ENCODE measurements at places on chromosomes 2 and 18. TPM values are rescaled to one million over a fixed set of nuclear protein-coding genes. Genes with fewer than 3 reads are reported as not detected.
A peak's percentile ranks its signal among the peaks of the same experiment; 100 is the strongest.

DNA sequence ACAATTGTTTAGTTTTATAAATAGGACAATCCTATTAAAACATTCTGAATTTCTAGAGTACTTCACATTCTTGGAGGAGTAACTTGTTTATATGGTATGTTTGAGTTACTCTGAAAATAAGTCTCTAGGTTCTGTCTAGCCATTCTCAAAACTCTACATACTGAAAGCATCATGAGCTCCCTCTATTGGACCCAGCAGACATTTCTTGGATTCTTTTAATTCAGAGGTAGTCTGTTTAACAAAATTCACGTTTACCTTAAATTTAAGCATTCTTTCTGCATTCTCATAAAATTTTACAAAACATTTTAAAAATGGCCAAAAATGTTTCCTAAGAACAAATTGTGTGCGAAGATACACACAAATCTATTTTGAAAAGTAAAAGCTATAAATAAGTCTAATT lies 15.3 kb downstream of the SP9 start:
- DNase-seq = peak; percentile 15

LIPG gene
- 0.19 TPM for total RNA-seq

LOXHD1 gene
- total RNA-seq = not detected

DNA sequence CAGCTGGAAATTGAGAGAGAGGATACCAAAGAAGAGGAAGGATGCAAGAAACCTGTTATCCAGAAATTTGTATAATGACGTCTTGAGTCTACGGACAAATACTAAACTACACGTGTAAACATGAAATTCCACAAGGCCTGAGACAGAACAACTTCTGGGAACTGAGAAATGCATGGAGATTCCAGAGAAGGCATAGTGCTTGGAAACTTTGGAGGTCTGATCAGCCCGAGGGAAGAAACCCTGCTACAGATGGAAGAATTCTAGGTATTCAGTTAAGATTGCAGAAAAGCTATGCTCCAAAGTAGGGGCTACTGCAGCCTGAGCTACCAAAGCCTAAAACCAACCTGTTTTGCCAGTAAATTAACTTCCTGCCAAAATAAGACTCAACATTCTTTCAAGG lies 120.4 kb downstream of the PDCL3 start:
- DNase-seq = no peak

- DNase-seq = peak; percentile 77
These were observed 156.3 kb downstream of the EML6 start for GRCh38 chr2:54879598-54880332.

- no peak for DNase-seq
These were observed 327.1 kb downstream of the CELF4 start for GRCh38 chr18:37238282-37239108.

DNA sequence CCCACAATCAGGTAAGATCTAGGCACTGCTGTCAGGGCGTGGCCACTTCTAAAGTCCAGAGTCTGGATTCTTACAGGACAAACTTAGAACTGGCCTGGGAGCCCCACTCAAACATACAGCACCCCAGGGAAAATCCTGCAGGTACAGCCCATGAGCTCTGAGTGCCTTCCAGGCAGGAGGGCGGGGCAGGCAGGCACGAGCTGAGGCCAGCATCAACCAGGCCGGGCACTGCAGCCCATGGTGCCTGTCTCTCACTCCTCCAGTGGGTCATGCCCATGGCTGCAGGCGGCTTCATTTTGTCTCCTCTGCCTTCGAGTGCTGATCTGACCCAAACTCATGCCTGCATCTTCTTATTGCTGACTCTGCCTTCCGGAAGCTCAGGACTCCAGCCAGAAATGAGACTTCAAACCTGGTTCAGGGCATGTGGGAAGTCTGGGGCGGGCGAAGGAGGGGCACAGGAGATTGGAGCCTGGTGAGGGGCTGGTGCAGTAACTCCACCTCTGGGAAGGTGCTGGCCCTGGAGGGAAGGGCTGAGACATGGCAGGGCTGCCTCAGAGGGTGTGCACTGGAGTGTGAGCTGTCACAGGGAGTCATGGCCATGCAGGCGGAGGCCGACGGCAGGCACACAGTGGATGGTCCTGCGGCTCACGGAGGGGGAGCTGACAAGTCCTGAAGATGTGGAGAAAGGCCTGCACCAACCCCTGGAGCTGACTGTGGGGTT lies 40.5 kb downstream of the HS6ST1 start:
- no peak for DNase-seq

EN1 gene
- 2.9 TPM for total RNA-seq

KCNG2 gene
- 0.13 TPM for total RNA-seq

GRCh38 chr2:166373105-166373504 lies 2.6 kb downstream of the SCN9A start:
- no peak for DNase-seq

UGT1A4 gene
- total RNA-seq = not detected

- DNase-seq = no peak
These were observed 628 bp downstream of the OTOS start for GRCh38 chr2:240139666-240140393.

- DNase-seq = no peak
These were observed 36.6 kb upstream of the TCF7L1 start for GRCh38 chr2:85096616-85097015.

BUB1 gene
- total RNA-seq = 85.4 TPM

- DNase-seq = no peak
These were observed 35.8 kb downstream of the FAM178B start for GRCh38 chr2:96950381-96951124.

DNA sequence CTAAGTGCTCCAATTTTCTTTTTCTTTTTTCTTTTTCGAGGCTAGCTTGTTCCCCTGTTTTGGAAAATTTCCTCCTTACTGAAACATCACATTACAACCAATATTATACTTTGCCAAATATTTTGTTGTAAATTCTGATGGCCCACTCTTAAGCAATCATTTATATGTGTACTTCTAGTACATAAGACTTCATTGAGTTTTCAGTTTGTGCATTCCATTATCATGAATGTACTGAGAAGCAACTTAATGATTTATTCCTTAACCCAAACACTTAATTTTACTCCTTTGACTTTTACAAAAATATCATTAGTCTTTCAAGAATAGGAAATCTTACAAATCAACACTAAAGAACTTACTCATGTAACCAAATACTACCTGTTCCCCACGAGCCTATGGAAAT lies 242.4 kb downstream of the ARHGAP15 start:
- DNase-seq = no peak

PSD4 gene
- 1.0 TPM for total RNA-seq

IL36B gene
- not detected for total RNA-seq

- no peak for DNase-seq
These were observed 4.2 kb downstream of the NABP1 start for GRCh38 chr2:191682126-191682525.

- no peak for DNase-seq
These were observed 176.3 kb downstream of the INHBB start for GRCh38 chr2:120522151-120522751.

GRCh38 chr2:232463701-232464543 lies 8.0 kb downstream of the ALPI start:
- no peak for DNase-seq

DNA sequence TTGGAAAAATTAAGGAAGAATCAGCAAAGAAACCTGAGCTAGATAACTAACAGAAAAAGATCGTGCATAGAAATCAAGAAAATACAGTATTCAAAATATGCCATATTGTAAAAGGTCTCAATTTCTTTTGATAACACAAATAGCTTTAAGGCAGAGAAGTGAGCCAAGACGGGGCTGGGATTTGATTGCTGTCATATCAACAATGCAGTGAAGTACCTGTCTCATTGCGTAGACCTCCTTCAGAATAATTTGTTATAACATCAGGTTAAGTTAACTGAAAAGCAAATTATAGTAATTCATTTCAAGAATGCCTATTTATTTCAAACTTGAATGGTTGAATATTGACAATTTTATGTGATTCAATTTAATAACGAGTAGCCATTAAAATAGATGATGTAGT lies 453.8 kb upstream of the MAP2 start:
- no peak for DNase-seq

GRCh38 chr2:74033375-74033774 lies 48.7 kb downstream of the TET3 start:
- no peak for DNase-seq

CHRND gene
- total RNA-seq = 7.1 TPM

DNA sequence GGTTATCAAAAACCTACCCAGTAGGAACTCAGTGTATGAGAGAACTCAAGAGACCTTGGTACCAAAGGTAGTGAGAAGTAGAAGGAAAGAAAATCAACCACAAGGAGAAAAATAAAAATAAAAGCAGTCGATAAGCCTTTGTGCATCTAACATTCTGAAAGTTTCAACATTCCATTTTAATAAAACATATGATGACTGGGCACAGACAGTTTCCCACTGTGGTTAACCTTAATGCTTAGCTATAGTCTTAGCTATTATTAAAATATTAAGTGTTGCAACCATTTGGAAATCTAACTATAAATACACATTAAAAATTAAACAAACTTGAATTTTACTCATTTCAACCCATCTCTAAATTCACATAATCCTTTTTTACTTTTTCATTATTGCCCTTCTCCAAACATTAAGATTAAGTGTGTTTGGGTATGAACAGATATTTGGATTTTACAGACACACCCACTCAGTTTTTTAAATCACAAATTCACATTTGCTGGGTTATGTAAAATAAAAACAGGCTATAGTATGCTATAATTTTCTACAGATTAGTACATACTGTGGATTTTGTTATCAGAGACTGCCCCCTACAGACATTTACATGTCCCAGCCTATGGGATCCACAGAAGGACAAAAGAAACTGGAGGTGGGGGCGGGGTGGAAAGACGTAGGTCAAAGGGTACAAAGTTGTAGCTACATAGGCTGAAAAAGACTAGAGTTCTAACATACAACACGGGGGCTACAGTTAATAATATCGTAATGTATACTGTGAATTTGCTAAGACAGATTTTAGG lies 32.8 kb downstream of the SRBD1 start:
- DNase-seq = peak; percentile 73

XRCC5 gene
- total RNA-seq = 398 TPM

TET3 gene
- 3.7 TPM for total RNA-seq

ADRA2B gene
- total RNA-seq = not detected

DNA sequence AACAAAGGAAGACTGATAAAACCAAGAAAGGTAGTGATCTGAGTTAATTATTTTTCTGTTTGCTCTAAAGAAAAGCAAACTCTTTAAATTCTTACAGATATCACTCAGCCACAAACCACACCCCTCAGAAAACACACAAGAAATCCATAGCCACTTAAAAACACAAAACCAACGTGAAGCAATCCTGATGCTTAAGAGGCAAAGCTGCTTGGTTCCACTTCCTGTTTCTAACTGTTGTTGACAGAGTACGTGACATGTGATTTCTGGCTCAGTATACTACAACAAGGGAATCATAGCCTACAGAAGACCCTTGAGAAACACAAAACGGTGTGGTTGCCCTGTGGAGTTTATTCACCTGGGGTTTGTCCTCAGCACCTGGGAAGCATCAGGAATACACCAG lies 240.9 kb upstream of the APCDD1 start:
- DNase-seq = peak; percentile 68

GRCh38 chr2:206783718-206784117 lies 18.3 kb downstream of the FASTKD2 start:
- DNase-seq = peak; percentile 33

DNA sequence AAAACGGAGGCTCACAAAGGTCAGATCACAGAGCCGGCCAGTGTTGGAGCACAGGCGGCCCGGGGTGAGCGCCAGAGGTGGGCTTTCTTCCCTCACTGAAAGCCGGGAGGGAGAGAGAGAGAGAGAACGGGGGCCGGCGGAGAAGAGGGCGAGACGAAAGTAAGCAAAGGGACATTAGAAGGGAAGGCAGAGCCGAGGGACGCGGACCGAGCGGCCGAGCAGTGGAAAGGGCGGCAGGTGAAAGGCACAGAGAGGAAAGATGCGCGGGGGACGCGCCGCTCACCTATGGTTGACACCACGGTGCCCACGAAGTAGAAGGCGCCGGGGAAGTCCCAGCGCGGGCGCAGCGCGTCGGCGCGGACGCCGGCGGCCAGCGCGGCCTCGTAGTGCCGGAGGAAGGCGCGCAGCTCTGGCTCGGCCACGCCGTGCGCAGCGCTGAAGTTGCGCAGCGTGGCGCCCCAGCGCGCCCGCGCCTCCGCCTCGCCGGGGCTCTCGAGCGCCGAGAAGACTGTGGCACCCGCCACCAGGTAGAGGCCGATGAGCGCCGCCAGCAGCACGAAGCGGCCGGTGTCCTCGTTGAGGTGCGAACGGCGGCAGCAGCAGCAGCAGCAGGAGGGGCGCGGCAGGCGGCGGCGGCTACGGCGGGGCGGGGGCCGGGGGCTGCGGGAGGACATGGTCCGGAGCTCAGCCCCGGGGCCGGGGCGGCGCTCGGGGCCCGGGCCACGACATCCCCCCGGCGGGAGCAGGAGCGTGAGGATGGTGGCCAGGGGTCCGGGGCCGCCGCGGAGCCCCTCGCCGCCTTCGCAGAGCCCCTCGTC lies 166.9 kb downstream of the MSH2 start:
- no peak for DNase-seq

GRCh38 chr2:39447266-39448168 lies 10.4 kb upstream of the MAP4K3 start:
- DNase-seq = no peak

DNA sequence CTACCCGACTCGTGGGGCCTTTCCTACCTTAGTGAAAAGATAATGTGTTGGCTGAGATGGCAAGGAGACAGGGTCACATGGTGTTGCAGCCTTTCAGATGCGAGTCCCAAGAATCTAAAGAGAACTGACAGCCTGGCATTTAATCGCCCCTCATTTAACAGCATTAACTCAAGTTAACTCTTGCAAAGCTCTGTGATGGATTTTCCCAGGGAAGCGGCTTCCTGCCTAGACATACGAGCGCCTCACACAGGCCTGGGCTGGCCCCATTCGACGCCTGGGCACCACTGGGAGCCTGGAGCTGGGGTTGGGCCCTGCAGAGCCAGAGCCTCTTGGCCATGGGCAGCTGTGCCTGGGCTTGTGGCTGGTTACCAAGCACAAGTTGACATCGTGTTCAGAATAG lies 140.8 kb downstream of the SEPTIN10 start:
- DNase-seq = no peak

NDC80 gene
- 64.1 TPM for total RNA-seq

Data from LHCN-M2 (cell line).